ENCODE measurements at places on chromosomes 7 and 10. TPM values are rescaled to one million over a fixed set of nuclear protein-coding genes. Genes with fewer than 3 reads are reported as not detected.

GRCh38 chr7:17709599-17709998 is 230.7 kb downstream of the SNX13 start:
- no peak for DNase-seq
- H3K4me1 ChIP-seq, result no peaks in the 10 kb centered on the region
- H3K27ac ChIP-seq, result no peak overlapping the region
- peaks cover 4% of the 10 kb centered on the region for H3K27me3 ChIP-seq
- no peaks in the 10 kb centered on the region for H3K36me3 ChIP-seq
- no peak overlapping the region for H3K4me3 ChIP-seq

MDFIC gene
- total RNA-seq, result 82.3 TPM

GRCh38 chr7:29885626-29886025 is 79.3 kb downstream of the WIPF3 start:
- no peak overlapping the region for H3K27ac ChIP-seq
- H3K36me3 ChIP-seq, result no peaks in the 10 kb centered on the region
- H3K27me3 ChIP-seq, result peaks cover 10% of the 10 kb centered on the region
- H3K4me1 ChIP-seq, result peaks cover 6% of the 10 kb centered on the region

ADCYAP1R1 gene
- total RNA-seq, result not detected

FGFR2 gene
- total RNA-seq, result 0.05 TPM

GRCh38 chr10:109454691-109455090 is 468.6 kb downstream of the XPNPEP1 start:
- peaks cover 2% of the 10 kb centered on the region for H3K36me3 ChIP-seq
- H3K4me1 ChIP-seq, result no peaks in the 10 kb centered on the region
- no peak overlapping the region for H3K4me3 ChIP-seq
- H3K27ac ChIP-seq, result no peak overlapping the region

- no peaks in the 10 kb centered on the region for H3K4me1 ChIP-seq
- H3K36me3 ChIP-seq, result no peaks in the 10 kb centered on the region
- no peak overlapping the region for H3K27ac ChIP-seq
Observed at GRCh38 chr7:34296663-34297062, 361.4 kb upstream of the NPSR1 start.

GRCh38 chr10:27464993-27465392 is 39.1 kb upstream of the RAB18 start:
- no peaks in the 10 kb centered on the region for H3K27me3 ChIP-seq
- peaks cover 28% of the 10 kb centered on the region for H3K4me1 ChIP-seq
- H3K4me3 ChIP-seq, result no peak overlapping the region
- H3K27ac ChIP-seq, result peak overlapping the region; percentile 59
- H3K36me3 ChIP-seq, result no peaks in the 10 kb centered on the region
- DNase-seq, result no peak

DNA sequence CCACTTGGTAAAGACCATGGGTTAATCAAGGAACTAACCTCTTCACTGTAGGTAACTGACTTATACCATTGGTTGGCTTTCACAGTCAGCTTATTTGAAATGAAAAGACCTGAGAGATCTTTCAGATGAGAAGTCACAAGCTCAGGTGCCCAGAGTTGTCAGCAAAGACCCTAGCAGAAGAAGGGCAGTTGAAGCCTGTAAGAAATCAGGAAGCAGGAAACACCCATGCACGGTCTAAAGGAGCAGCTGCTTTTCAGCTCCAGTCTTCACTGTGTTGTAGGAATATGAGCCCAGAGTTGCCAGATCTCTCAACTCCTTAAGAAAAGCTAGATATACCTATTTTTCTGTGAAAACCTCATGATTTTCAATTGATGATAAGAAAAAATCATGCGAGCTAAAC is 130.0 kb downstream of the ARID5B start:
- no peaks in the 10 kb centered on the region for H3K27me3 ChIP-seq
- H3K36me3 ChIP-seq, result peaks cover 28% of the 10 kb centered on the region
- H3K4me3 ChIP-seq, result no peak overlapping the region

GRCh38 chr7:42222125-42222524 is 14.9 kb downstream of the GLI3 start:
- no peak overlapping the region for H3K4me3 ChIP-seq
- H3K27me3 ChIP-seq, result peaks cover 10% of the 10 kb centered on the region
- no peak overlapping the region for H3K27ac ChIP-seq
- no peaks in the 10 kb centered on the region for H3K36me3 ChIP-seq
- H3K4me1 ChIP-seq, result no peaks in the 10 kb centered on the region
- DNase-seq, result no peak

GRCh38 chr10:20839141-20839540 is 58.0 kb downstream of the NEBL start:
- H3K36me3 ChIP-seq, result no peaks in the 10 kb centered on the region
- DNase-seq, result no peak
- no peaks in the 10 kb centered on the region for H3K4me1 ChIP-seq
- H3K4me3 ChIP-seq, result no peak overlapping the region
- H3K27me3 ChIP-seq, result no peaks in the 10 kb centered on the region

DNA sequence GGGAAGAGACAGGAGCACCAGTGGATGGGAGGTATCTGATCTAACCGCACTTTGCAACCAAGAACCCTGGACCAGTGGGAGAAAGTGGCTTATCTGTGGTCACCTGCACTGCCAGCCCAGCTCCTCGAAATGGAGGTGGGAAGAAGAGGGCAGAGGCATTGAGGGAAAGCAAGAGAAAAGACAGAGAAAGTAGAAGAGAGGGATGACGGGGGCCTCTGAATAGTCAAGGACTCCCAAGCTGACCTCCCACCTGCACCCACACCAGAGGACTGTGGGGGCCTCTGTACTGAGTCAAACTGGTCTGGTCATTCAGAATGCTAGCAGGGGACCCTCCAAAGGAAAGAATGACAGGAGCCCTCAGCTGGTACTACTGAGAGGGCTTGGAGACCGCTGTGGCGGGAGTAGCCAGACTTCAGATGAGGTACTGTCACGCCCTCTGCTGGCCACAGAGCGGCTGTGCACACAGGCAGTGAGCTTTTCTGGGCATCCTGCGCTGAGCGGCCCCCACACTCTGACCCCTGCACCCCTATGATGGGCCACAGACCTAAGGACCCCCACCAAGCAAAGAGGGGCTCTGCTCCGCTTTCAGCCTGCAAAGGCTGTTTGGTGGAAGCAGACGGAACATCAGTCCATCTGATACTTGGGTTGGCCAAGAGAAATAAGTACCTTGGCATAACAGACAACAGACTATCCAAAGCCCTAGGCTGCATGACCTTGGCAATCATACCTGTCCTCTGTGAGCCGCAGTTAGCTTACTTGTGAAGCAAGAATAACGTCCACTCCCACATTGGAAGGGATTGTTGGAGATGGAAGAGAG is 112.9 kb downstream of the COL13A1 start:
- no peaks in the 10 kb centered on the region for H3K36me3 ChIP-seq
- H3K4me3 ChIP-seq, result no peak overlapping the region
- H3K27ac ChIP-seq, result no peak overlapping the region
- peaks cover 2% of the 10 kb centered on the region for H3K27me3 ChIP-seq
- DNase-seq, result peak; percentile 69

DNA sequence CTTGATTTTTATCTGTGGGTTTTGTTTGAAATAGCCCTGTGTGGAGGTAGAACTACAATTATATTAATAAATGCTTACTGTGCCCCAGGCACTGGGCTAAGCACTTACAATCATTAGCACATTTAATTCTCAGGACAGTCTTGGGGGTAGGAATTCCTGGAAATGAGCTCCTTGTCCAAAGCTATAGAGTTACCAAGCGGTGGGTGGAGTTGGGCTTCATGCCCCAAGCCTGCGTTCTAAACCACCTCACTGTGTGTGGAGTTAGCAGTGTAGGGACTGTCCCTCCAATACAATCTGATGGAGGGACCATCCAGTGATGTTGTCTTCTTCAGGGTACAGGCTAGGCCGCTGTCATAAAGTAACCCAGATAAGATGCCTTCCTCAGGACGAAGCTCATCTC is 49.7 kb downstream of the PALD1 start:
- no peak overlapping the region for H3K27ac ChIP-seq
- no peak for DNase-seq
- H3K4me3 ChIP-seq, result no peak overlapping the region
- H3K36me3 ChIP-seq, result no peaks in the 10 kb centered on the region
- no peaks in the 10 kb centered on the region for H3K27me3 ChIP-seq

DNA sequence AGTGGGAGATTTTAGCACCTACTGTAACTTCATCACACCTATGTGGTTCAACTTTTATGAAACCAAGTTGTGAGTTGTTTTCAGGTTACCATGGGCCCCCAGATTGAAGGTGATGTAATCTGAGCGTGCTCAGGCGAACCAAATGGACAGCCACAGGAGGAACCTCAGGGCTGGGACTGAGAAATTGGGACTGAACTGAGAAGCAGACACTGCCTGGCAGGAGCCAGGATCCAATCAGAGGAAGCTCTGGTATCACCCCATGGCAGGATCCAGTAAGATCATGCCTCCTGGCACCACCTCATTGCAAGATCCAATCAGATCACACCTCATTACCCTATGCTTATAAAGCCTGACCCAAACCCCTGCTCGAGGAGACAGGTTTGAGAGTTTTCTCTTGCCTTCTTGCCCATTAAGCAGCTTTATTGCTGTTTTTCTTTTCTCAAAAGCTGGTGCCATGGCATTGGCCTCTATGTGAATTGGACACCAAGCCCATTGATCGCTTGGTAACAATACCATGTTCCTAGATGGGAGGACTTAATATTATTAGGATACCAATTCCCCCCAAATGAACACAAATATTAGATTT is 43.2 kb upstream of the GDF10 start:
- H3K27ac ChIP-seq, result peak overlapping the region; percentile 88
- H3K4me1 ChIP-seq, result peaks cover 71% of the 10 kb centered on the region
- H3K27me3 ChIP-seq, result no peaks in the 10 kb centered on the region
- no peak overlapping the region for H3K4me3 ChIP-seq

PLOD3 gene
- 37.1 TPM for total RNA-seq

- no peak overlapping the region for H3K27ac ChIP-seq
- no peak overlapping the region for H3K4me3 ChIP-seq
- H3K36me3 ChIP-seq, result peaks cover 15% of the 10 kb centered on the region
- no peaks in the 10 kb centered on the region for H3K27me3 ChIP-seq
- DNase-seq, result no peak
Observed at GRCh38 chr7:16402091-16402490, 19.2 kb downstream of the CRPPA start.

ATOH7 gene
- total RNA-seq, result not detected

GRCh38 chr7:110027385-110027784 is 1063.5 kb upstream of the LRRN3 start:
- no peak for DNase-seq
- H3K27ac ChIP-seq, result no peak overlapping the region
- H3K4me3 ChIP-seq, result no peak overlapping the region
- H3K4me1 ChIP-seq, result no peaks in the 10 kb centered on the region
- H3K36me3 ChIP-seq, result no peaks in the 10 kb centered on the region

USP54 gene
- 4.9 TPM for total RNA-seq
